ENCODE measurements at places on chromosomes 12 and 14. TPM values are rescaled to one million over a fixed set of nuclear protein-coding genes. Genes with fewer than 3 reads are reported as not detected.

The FAM234B gene
- polyA plus RNA-seq, result 12.4 TPM

The RTL1 gene
- polyA plus RNA-seq, result 0.15 TPM

The ZDHHC22 gene
- 0.42 TPM for polyA plus RNA-seq

The STYK1 gene
- polyA plus RNA-seq, result 0.80 TPM

- no peak for DNase-seq
Observed at GRCh38 chr12:120538281-120539156, 4.4 kb downstream of the RNF10 start.

- DNase-seq, result no peak
Observed at GRCh38 chr12:52910248-52910883, 5.5 kb upstream of the KRT8 start.

DNA sequence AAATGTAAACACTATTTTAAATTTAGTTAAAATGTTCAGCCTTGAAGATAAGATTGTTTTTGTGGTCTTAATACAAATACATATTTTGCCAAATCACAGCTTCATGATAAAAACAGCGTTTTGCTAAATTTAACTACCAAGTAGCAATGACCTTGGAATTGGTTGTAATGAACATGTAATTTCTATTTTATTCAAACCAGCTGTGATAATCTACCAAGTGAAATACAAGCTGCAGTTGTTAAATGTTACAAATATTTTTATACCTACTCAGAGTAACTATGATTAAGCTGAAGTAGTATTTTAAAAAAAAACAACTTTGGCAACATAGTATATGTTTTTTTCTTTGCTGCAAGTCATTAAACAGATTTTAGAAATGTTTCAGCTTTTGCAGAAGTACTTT is 96.2 kb downstream of the CPSF2 start:
- DNase-seq, result no peak

GRCh38 chr14:60861545-60862140 is 119.2 kb downstream of the TRMT5 start:
- no peak for DNase-seq

DNA sequence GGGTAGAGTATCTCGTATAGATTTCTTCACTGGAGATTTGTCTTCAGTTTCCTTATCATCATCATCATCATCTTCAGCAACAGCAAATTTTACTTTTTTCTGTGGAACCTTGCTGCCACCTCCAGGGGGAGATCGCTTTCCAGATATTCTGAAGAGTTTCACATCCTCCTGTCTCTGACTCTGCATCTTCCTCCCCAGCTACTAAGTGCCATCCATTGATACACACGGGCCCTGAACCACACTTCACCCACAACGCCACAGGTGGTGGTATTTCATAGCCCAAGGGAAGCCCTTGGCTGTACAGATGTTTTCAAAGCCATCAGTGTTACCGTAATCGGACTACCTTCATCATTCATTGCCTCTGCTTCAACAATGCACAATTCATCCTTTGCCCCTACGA is 82.2 kb downstream of the PPP2R5C start:
- DNase-seq, result no peak

DNA sequence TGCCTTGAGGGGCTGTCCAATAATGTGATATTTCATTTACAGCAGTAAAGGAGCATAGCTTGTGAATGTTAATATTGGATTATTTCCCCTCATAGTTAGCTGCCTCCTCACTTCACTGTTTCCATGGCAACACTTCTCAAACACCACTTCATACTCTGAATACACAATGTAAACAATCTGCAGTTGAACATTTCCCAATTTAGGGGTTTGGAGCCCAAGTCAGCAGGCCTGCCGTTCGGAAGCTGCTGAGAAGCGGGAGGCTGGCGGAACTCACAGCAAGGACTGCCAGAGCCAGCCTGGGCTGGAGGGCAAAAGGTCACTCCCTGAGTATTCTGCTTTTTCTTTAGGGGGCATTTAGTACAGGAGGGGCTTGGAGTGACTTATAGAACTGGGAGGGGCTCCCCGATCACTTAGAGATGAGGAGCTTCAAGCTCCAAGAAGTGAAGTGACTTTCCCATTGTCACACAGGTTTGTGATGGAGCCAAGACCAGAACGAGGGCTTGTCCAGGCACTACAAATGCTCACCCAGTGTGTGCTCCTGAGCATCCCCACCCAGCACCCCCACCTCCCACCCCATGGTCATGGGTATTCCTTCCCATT is 12.1 kb upstream of the SLC24A4 start:
- DNase-seq, result no peak

DNA sequence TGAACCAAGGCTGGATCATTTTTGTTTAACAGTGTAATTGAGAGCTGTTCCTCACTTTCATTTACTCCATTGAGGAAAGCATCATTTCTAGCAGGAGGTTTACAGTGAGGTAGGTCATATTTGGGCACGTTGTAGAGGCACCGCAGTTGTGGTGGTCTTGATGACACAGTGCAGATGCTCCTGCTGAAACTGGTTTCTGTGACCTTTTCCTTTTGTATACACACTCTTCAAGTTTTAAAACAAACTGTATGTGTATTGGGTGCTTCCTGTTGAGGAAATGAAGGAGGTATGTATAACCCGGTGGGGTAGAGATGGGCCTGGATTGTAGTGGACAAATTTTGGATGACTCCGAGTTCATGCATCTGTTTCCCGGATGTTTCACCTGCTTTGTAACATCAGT is 456.3 kb upstream of the RGS6 start:
- DNase-seq, result no peak

DNA sequence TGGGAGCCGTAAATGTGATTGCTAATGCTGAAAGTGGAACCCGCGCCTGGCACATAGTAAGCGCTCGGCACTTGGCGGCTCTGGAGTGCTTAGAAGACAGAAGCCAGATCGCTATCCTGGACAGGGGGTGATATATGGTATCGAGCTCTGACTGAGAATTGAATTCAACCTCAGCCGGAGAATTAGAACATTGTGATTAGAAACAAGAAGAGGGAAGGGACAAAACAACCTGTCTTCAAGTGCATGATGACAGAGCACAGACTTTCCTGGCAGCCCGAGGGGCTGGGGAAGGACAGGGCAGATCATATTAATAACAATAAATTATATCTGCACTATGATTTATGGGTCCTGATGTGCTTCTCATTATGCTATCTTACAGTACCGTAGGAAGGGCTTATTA is 66.9 kb upstream of the TBX3 start:
- no peak for DNase-seq

DNA sequence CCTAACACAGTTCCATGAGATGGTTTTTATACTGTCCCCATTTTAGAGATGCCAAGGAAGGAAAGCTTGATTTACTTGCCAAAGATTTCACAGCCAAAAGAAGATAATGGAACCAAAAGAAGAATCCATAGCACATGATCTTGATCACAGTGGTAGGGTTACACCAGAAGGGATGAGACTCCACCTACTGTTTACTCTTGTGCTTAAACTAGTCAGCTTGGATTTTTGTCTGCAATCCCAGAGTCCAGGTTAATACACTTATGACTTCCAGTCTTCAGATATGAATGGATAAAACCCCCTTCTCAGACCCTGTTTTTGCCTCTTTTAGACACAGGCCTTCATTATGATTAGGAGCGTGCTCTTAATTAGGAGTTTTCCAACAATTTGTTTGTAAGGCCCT is 454.2 kb downstream of the AEBP2 start:
- no peak for DNase-seq

GRCh38 chr12:74732826-74733225 is 195.2 kb downstream of the ATXN7L3B start:
- no peak for DNase-seq

GRCh38 chr14:49636866-49637265 is 1.8 kb upstream of the DNAAF2 start:
- no peak for DNase-seq

GRCh38 chr12:129298921-129299320 is 445.6 kb downstream of the GLT1D1 start:
- no peak for DNase-seq

GRCh38 chr12:123288751-123289346 is 17.2 kb upstream of the CDK2AP1 start:
- no peak for DNase-seq

DNA sequence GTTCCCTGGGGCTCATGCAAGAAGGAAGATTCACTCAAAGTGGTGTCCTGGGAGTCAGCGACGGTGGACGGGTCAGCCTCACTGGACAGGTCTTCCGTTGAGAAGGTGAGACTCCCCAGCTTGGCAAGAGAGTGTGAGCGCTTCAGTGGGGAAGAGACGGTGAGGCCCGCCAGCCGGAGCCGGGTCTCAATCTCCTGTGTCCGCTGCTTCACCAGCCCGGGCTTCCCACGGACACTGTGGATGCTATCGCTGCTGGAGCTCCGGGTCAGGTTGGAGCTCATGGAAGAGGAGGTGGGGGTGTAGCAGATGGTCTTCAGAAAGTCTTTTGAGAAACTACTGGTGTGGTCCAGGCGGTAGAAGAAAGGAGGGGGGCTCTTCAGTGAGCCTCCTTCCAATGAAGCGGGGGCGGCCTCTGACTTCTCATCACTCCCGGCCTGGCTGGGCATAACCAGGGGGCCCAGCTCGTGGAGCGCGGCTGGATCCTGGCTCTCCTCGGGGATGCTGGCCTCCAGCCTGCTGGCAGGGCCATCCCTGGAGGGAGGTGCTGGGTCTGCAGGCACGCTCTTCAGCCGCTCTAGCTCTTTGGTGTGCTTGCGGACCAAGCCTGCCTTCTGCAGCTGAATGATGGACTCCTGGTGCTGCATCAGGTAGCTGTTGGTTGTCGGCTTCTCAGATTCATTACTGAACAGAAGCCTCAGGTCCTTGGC is 56.9 kb upstream of the CORO1C start:
- no peak for DNase-seq

GRCh38 chr12:116620124-116620491 is 60.9 kb downstream of the MAP1LC3B2 start:
- no peak for DNase-seq

Measured in renal cortex interstitium (tissue), 15 donors.